ENCODE measurements at places on chromosomes 6 and 20. TPM values are rescaled to one million over a fixed set of nuclear protein-coding genes. Genes with fewer than 3 reads are reported as not detected.

DNA sequence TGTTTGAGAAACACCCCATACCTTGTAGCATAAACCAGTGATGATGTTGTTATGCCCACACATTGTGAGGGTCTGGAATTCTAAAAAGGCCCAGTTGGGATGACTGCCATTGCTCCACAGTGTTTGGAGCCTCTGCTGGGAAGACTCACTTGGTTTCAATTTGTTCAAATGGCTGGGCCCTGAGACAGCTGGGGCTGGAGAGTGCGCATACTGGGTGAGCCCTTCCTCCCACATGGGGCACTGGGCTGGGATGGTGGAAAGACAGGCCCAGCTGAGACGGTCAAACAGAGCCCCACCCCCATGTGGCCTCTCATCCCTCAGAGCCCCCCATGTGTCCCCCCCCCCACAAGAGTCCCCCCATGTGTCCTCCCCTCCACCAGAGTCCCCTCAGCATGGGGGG, 20.3 kb upstream of the RNASET2 start:
- H3K27ac ChIP-seq = no peak overlapping the region
- no peaks in the 10 kb centered on the region for H3K27me3 ChIP-seq
- DNase-seq = no peak
- H3K4me1 ChIP-seq = no peaks in the 10 kb centered on the region

DNA sequence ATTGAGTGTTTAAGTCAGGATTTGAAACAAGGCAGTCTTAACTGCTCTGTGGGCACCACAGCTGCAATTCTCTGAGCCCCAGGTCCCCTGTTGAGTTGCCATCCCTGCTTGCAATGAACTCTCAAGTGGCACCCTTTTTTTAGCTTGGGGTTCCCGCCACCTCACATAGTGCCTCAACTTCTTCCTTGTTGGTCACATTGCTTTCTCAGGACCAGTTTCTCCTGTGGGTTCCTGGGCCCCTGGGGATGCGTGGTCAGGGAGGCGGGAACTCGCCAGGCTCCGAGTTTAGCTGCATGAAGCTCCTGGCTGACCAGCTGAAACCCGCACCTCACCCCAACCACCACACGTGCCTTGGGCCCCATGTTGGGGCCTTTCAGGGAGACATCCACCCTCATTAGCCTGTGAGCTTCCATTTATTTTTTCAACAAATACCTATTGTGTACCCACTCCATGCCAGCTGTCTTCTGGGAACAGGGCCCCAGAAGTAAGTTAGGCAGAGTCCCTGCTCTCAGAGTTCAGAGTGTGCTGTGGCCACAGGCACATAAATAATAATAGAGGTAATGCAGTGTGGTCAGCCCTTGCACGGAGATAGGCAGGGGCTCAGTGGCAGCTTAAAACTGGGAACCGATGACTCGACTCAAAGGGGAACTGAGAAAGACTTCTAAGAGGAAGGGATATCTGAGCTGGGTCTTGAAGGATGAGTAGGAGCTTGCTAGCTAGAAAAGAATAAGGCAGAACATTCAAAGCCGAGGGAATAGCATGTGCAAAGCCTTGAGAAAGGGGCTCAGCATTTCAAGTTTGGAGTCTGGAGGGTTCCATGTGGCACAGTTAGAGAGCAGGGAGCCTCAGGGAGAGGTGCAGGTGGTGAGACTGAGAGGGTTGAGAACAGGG, 33.9 kb upstream of the FAM83D start:
- H3K27ac ChIP-seq = no peak overlapping the region
- DNase-seq = no peak
- H3K4me1 ChIP-seq = peaks cover 2% of the 10 kb centered on the region
- no peak overlapping the region for H3K4me3 ChIP-seq
- no peaks in the 10 kb centered on the region for H3K36me3 ChIP-seq
- no peaks in the 10 kb centered on the region for H3K27me3 ChIP-seq

Gene SOBP
- 5.4 TPM for total RNA-seq

Gene OR2J3
- not detected for total RNA-seq

Gene TNFRSF6B
- total RNA-seq = 119 TPM
